ENCODE measurements at places on chromosomes 11 and 22.

DNA sequence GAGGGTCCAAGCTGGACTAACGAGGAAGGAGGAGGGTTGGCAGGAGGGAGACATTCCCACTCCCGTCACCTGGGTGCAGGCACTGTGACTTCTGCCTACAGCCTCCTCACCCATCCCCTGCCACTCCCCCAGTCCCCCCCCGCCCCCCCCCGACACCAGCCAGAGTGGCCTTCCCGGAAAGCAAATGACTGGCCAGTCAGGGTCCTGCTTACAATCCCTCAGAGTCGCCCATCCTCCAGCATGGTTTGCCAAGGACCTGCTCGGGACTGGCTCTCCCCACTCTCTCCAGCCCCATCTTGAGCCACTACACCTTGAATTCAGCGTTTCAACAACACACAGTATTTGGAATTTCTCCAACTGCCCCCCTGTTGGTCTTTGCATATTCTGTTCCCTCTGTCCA, 59.6 kb downstream of the THAP12 start:
- no peaks in the 10 kb centered on the region for H3K36me3 ChIP-seq
- H3K4me1 ChIP-seq = peaks cover 6% of the 10 kb centered on the region
- H3K27me3 ChIP-seq = peaks cover 36% of the 10 kb centered on the region
- H3K4me3 ChIP-seq = no peak overlapping the region
- DNase-seq = no peak

- H3K27ac ChIP-seq = peak overlapping the region; percentile 6
- no peak overlapping the region for H3K4me3 ChIP-seq
- no peaks in the 10 kb centered on the region for H3K27me3 ChIP-seq
- H3K4me1 ChIP-seq = peaks cover 72% of the 10 kb centered on the region
These were observed 170.4 kb downstream of the MAML2 start for GRCh38 chr11:96172604-96173003.

DNA sequence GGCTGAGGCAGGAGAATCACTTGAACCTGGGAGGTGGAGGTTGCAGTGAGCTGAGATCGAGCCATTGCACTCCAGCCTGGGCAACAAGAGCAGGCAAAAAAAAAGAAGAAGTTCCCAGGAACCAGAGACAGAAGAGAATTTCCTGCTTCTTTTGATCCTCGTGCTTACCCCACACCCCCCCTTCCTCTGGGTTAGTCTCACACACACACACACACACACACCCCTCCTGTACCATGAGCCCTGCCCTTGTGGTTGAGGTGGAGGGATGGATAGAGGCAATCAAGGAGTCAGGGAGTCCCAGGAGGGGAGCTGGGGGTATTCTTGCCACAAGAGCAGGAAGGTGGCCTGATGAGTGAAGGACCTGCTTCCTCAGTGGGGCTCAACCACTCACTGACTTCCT, 4.1 kb upstream of the UBE2L6 start:
- no peak for DNase-seq
- H3K4me1 ChIP-seq = peaks cover 7% of the 10 kb centered on the region
- no peaks in the 10 kb centered on the region for H3K27me3 ChIP-seq
- H3K27ac ChIP-seq = no peak overlapping the region

DNA sequence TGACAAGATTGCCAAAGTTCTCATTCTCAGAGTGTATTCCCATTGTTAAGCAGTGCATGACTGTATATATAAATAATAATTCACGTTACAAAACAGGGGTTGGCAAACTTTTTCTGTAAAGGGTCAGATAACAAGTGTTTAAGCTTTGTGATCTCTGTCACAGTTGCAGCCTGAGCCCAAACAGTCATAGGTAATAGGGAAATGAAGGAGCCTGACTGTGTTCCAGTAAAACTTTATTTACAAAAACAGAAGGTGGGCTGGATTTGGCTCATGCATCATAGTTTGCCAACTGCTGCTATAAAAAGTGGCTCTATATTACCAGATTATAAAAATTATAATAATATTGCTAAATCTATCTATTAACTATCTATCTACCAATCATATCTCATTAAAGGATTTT, 3.5 kb downstream of the MMP7 start:
- peaks cover 4% of the 10 kb centered on the region for H3K27me3 ChIP-seq
- peaks cover 8% of the 10 kb centered on the region for H3K4me1 ChIP-seq
- no peak for DNase-seq
- H3K4me3 ChIP-seq = no peak overlapping the region
- H3K27ac ChIP-seq = no peak overlapping the region

- no peak for DNase-seq
- peaks cover 16% of the 10 kb centered on the region for H3K27me3 ChIP-seq
- no peak overlapping the region for H3K27ac ChIP-seq
- peaks cover 14% of the 10 kb centered on the region for H3K4me1 ChIP-seq
These were observed 10.3 kb downstream of the GAL start for GRCh38 chr11:68694431-68695297.

GRCh38 chr22:49785841-49786471, 41.7 kb downstream of the BRD1 start:
- H3K27ac ChIP-seq = peak overlapping the region; percentile 64
- H3K36me3 ChIP-seq = peaks cover 21% of the 10 kb centered on the region
- H3K4me1 ChIP-seq = peaks cover 36% of the 10 kb centered on the region
- DNase-seq = no peak
- no peaks in the 10 kb centered on the region for H3K27me3 ChIP-seq

- H3K36me3 ChIP-seq = no peaks in the 10 kb centered on the region
- no peak for DNase-seq
- peaks cover 19% of the 10 kb centered on the region for H3K27me3 ChIP-seq
- no peak overlapping the region for H3K4me3 ChIP-seq
- H3K27ac ChIP-seq = no peak overlapping the region
- no peaks in the 10 kb centered on the region for H3K4me1 ChIP-seq
These were observed 61.4 kb upstream of the LMO2 start for GRCh38 chr11:33953289-33953688.
